ENCODE measurements at places on chromosomes 7 and 10. TPM values are rescaled to one million over a fixed set of nuclear protein-coding genes. Genes with fewer than 3 reads are reported as not detected.

Gene NOM1
- total RNA-seq: 35.4 TPM

Gene SPDYE2
- not detected for total RNA-seq

- DNase-seq: no peak
Observed at GRCh38 chr7:51551070-51551469, 234.5 kb upstream of the COBL start.

DNA sequence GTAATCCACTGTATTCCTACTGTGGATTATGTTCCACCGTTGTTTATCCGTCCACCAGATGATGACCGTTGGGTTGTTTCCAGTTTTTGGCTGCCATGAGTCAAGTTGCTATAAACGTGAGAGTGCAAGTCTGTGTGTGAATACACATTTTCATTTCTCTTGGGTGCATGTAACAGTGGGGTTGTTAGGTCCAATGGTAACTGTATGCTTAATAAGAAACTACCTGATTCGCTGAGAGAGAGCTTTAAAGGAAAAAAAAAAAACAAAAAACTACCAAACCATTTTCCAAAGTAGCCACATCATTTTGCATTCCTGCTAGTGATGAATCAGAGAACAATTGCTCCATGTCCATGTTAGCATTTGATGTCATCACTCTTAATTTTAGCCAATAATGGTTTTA lies 15.9 kb downstream of the UBN2 start:
- DNase-seq: no peak

DNA sequence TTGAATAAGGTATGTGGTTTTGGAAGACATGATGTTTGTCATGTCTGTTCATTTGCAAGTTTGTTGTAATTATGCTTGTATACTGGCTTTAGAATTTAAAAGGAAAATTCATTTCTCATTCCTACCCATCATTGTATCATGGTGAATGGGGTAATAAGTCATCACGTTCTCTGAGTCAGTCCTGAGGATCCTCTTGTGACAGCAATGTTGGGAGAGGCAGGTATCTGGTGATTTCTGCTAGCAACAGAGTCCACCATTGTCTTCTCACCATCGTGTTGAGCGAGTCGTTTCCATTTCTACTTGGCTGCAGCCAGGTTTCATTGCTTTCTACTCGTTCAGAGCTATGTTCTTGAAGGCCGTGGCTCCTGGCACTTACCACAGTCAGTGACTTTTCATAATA lies 16.3 kb downstream of the CUL1 start:
- DNase-seq: no peak

Measured in HCT116 (cell line).